Stimulated activated CD4-positive, alpha-beta T cell treated with anti-CD3 and anti-CD28 coated beads, Interleukin-15, amount 100 ng/mL, for 1 hour (primary cell): ENCODE measurements at places on chromosomes 2 and 18.

- DNase-seq, result no peak
These were observed 50.0 kb downstream of the SLC8A1 start for GRCh38 chr2:40401896-40402295.

DNA sequence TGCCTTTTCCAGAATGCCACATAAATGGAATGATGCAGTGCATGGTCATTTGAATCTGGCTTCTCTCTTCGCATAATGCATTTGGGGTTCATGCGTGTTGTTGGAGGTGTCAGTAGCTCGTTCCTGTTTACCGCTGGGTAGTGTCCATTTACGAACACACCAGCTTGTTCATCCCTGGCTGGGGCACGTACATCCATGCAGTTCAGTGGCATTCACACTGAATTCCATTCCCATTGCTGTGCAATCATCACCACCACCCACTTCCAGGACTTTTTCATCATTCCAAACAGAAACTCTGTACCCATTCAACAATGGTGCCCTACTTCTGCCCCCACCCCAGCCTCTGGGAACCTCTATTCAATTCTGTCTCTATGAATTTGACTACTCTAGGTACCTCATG lies 14.7 kb upstream of the CIDEA start:
- DNase-seq, result no peak

GRCh38 chr2:105238664-105239240 lies 2.8 kb upstream of the GPR45 start:
- DNase-seq, result no peak

DNA sequence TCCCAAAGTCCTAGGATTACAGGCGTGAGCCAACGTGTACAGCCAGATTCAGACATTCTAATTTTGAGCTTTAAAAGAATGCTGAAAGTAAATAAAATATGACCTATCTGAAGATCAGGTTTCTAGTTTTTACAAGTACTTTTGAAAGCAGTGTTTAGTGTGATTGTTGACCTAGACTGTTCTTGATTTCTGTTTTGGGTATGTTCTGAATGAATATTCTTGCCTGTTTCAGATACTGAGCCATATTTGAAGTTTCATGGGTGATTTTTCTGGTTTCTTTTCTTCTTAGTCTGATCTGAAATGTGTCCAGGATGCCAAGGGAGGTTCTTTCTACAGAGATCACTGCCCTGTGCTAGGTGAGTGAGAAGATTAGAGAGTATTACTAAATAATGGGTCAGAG lies 37.2 kb downstream of the MIB1 start:
- DNase-seq, result no peak

- DNase-seq, result no peak
These were observed 5.8 kb upstream of the GPD2 start for GRCh38 chr2:156430236-156430979.

DNA sequence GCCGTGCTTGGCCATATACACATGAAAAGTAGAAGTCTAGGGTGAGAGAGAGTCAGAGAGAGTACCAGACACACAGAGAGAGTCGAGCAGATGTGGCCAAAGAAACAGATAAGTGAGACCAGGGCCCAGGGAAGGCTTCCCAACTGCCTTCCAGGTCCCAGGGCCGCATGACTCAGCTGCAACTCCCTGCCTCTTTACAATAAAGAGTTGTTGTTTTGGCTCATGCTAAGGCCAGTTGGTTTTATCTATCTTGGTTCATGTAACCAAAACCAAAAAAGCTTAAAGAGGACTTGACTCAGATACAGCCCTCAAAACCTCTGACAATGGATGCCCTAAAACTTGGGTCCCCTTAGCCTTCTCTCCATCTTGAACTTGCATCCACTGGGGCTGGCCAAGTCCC lies 36.9 kb downstream of the REEP1 start:
- no peak for DNase-seq

DNA sequence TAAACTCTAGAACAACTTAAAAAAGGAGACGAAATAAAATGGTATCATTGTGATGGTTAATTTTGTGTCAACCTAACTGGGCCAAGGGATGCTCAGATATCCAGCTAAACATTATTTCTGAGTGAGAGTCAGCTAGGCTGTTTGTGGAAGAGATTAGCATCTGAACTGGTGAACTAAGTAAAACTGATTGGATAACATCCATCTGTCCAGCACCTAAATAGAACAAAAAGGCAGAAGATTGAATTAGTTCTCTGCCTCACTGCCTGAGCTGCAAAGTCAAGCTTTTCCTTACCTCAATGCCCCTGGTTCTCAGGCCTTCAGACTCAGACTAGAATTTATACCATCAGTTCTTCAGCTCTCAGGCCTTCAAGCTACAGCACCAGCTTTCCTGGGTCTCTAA lies 30.0 kb downstream of the PPP3R1 start:
- no peak for DNase-seq

DNA sequence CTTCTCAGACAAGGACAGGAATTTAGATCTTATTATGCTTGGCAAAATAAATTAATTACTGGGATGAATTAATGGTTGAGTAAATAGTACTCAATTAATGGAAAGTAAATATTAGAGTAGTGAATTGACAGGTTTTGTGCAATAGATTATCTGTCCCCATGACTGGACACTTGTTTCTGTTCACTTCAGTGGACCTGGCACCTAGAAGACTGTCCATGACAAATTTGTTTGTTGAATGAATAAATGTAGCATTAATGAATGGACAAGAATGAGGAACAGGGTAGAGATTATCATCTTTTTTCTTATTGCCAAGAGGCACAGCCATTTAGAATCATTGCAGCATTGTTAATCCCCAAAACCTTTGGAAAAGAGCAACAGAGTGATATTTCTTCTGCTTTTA lies 570.0 kb upstream of the CRIM1 start:
- no peak for DNase-seq

GRCh38 chr18:7133181-7133580 lies 15.6 kb upstream of the LAMA1 start:
- no peak for DNase-seq

DNA sequence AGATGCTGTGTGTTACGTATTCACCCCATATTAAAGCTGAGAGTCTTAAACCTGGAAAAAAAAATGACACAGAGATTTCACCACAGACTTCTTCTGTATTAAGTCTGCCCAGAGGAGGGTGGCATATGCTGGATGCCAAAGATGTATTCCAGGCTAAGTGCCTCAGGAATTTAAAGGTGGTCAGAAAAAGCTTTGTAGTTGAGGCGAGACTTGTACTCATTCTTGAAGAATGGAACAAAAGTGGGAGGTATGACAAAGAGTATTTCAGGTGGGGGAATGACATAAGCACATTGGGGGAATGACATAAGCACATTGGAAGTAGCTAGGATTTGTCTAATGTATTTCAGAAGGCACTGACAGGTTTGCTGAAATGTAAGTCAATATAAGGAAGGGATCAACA lies 98.6 kb downstream of the BABAM2 start:
- DNase-seq, result no peak

- no peak for DNase-seq
These were observed 4.8 kb downstream of the RNPEPL1 start for GRCh38 chr2:240573071-240573515.

DNA sequence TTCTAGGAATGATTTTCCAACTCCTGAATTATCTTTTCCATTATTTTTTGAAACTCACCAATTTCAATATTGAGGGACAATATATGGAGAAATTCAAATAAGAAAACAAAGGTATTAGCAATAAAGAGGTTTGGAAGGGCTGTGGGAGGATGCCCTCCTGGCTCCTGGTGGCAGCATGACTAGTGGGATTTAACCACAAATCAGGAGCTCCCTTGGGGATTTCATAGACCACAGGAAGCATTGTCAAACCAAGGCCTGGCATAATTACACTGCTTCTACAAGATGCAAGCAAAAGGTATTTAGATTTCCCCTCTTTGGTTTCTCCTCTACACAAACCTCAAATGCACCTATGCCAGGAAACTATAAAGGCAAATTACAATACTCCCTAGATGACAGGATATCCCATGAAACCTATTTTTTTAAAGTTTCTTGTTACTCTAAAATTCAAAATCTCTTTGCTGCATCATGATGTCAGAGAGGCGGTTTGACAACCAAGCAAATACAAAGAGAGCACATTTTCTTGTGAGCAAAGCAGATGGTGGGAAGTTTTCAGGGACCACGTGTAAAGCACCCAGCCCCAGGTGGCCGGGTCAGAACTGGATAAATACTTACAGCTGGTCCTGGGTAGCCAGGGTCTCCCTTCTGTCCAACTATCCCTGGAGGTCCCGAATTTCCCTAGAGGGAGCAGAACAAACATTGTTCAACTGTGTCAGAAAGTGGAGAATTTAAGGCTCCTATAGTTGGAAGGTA lies 67.9 kb downstream of the COL6A3 start:
- DNase-seq, result no peak

GRCh38 chr18:31581498-31582197 lies 10.0 kb upstream of the TTR start:
- DNase-seq, result no peak

GRCh38 chr2:235900631-235901030 lies 267.6 kb downstream of the GBX2 start:
- DNase-seq, result no peak
